ENCODE measurements at places on chromosomes 3 and 15.

GRCh38 chr3:27971600-27971999 is 249.5 kb upstream of the EOMES start:
- DNase-seq, result no peak

- DNase-seq, result no peak
These were observed 126.5 kb upstream of the SLC7A14 start for GRCh38 chr3:170712336-170712735.

DNA sequence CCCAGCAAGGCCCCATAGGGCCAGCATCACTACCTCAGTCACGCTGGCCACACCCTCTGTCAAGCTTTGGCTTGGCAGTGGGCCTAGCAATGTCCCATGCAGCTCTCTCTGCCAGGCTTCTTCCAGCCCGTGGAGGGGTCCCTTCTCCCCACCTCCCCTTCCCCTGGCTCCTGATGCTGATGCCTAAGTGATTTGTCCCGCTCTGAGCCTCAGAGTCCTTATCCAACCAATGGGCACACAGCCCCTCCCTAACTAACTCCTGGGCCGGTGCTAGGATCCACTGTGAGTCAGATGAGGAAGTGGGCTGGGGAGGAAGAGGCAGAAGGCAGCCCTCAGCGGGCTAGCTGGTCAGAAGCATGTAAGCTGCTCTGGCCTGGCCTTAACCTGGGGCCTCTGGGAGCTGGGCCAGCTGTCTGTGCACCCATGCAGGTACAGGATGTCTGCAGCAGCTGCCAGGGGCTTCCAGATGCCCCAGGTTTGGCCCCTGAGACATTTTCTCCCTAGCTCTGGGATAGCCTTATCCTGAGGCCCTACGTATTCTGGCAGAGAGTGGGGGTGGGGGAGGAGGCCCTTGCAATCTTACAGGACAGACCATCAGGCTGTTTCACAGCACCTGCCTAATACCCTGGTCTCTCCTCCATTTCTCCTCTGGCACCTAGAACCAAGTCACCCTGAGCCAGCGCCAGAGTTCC is 740 bp upstream of the ZBTB47 start:
- no peak for DNase-seq

DNA sequence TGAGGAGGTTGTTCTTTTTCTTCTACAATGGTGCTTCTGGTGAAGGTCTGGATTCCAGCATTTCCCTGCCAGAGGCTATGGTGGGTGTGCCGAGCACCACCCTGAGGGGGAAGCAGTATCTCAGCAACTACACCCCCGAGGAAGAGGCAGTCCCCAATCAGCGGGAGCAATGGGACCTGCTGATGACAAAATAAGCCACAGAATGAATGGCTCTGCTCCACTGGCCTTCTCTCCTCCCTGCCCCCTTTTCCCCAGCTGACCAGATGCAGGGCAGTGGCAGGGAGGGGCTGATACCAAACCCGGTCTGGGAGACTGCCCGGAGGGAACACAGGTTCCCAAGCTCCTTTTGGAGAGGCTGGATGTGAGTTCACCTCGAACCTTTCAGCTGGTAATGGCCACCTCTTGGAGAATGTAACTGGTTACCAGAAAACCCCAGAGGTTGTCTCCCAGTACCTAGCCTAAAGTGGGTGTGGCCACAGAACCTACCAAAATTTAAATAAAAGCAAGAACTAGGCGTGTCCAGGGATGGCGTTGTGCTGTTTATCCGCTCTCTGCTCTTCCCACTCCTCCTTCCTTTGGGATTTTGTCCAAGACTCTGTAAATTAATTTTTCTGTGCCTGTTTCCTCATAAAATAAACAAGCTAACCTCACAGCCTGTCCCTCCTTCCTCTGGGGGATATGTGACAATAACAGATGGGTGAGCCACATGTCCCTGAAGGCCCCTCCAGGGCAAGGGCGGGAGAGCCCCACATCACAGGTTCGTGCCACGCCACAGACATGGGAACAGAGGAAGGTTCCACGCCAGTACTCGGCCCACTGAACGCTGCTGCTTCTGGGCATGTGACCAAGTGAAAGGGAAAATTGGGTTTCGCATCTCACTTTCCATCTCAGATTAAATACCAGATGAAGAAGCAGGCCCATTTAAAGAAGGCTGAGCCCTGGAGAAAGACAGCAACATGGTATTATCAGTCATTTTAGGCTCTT is 35.1 kb upstream of the SPTBN5 start:
- no peak for DNase-seq

- DNase-seq, result no peak
These were observed 25.9 kb downstream of the TMCC1 start for GRCh38 chr3:129867506-129868124.

DNA sequence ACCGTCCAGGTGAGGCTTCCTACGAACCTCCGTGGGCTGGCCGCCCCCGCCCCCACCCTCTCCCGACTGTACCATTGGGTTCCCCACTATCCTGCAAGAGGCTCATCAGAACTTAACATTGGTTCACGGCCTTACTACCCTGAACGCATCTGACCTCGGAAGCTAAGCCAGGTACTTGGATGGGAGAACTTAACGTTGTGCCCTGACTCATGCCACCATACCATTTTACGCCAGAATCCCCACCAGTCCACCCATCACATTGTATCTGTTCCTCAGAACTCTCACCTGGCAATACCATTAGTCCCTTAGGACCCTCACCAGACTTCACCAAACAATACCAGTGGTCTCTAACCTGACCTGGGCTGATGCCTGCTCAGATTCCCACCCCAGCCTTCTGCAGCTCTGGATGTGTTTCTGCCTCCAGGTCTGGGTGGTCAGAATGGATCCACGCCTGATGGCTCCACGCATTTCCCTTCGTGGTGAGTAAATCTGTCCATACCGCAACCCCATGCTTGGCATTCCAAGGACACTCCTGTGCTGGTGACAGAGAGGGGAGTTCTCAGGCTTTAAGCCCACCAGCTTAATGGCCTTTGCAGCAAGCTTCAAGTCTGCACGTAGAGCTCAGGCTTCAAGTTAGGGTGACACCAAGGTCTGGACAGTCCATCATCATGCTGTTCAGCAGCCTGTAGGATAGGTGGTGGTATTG is 562 bp downstream of the TCTA start:
- no peak for DNase-seq

DNA sequence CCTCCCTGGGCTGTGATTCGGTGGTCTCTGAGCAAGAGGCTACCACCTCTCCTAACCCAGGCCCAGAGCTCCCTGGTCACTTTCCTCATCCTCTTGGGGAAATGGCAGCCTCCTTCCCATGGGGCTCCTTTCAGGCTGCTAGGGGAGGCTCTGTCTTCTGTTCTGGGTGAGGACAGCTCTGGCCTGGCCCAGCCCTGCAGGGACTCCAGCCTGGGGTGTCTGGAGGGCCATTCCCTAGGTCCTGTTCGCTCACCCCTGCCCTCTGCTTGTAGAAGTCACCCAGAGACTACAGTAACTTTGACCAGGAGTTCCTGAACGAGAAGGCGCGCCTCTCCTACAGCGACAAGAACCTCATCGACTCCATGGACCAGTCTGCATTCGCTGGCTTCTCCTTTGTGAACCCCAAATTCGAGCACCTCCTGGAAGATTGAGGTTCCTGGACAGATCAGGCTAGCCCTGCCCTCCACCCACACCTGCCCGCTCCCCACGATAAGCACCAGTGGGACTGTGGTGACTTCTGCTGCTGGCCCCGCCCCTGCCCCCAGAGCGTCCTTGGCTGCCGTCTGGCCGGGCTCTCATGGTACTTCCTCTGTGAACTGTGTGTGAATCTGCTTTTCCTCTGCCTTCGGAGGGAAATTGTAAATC is 30.9 kb downstream of the PRKCD start:
- no peak for DNase-seq
